ENCODE measurements at places on chromosomes 7 and 10. TPM values are rescaled to one million over a fixed set of nuclear protein-coding genes. Genes with fewer than 3 reads are reported as not detected.

The NKX6-2 gene
- polyA plus RNA-seq = 2.0 TPM

The CNTNAP2 gene
- polyA plus RNA-seq = 4.3 TPM

The ASB15 gene
- polyA plus RNA-seq = 5.7 TPM

The AKR1D1 gene
- polyA plus RNA-seq = 6.9 TPM

The EZH2 gene
- 60.3 TPM for polyA plus RNA-seq

The SLIT1 gene
- 4.6 TPM for polyA plus RNA-seq

The ACSL5 gene
- 20.1 TPM for polyA plus RNA-seq

The ARHGAP22 gene
- 8.8 TPM for polyA plus RNA-seq

The GPNMB gene
- 81.9 TPM for polyA plus RNA-seq

The PSD gene
- 17.7 TPM for polyA plus RNA-seq

The TAS2R3 gene
- polyA plus RNA-seq = 0.40 TPM

The CALML3 gene
- 1.5 TPM for polyA plus RNA-seq

The KLLN gene
- 2.0 TPM for polyA plus RNA-seq

The SUN3 gene
- polyA plus RNA-seq = 64.5 TPM

The MYH16 gene
- polyA plus RNA-seq = 2.1 TPM

The KCNH2 gene
- 82.5 TPM for polyA plus RNA-seq

The CH25H gene
- polyA plus RNA-seq = 0.25 TPM

The TAS2R4 gene
- polyA plus RNA-seq = 0.71 TPM

The DDC gene
- polyA plus RNA-seq = 4.1 TPM

The DIP2C gene
- 14.9 TPM for polyA plus RNA-seq
